Ureter (tissue), 1 donor: ENCODE measurements at places on chromosomes 13 and 19. TPM values are rescaled to one million over a fixed set of nuclear protein-coding genes. Genes with fewer than 3 reads are reported as not detected.

ZNF574 gene
- 18.7 TPM for total RNA-seq

HSH2D gene
- total RNA-seq, result 10.6 TPM

ZNF135 gene
- total RNA-seq, result 14.1 TPM

KLC3 gene
- 1.3 TPM for total RNA-seq

GRCh38 chr19:366951-367350, 22.4 kb upstream of the MIER2 start:
- DNase-seq, result no peak

GRCh38 chr19:55766466-55766865, 2.5 kb upstream of the RFPL4AL1 start:
- DNase-seq, result no peak

DNA sequence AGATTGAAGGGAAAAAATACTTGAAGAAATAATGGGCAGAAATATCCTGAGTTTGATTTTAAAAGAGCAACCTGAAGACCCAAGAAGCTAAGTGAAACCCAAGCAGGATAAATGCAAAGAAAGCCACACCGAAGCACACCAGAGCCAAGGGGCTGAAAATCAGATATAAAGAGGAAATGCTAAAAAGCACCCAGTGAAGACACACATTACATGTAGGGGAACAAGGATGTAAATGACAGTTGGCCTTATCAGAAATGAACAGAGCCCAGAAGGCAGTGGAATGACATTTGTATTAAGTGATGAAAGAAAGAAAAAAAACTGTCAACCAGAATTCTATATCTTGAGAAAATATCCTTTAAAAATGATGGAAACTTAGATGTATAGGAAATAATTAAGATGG, 139.1 kb downstream of the SLC7A1 start:
- no peak for DNase-seq

NAPSA gene
- 1.1 TPM for total RNA-seq

- DNase-seq, result no peak
These were observed 37.3 kb downstream of the CAPN12 start for GRCh38 chr19:38706792-38707511.

- no peak for DNase-seq
These were observed 377.0 kb downstream of the ITGBL1 start for GRCh38 chr13:101829484-101829883.

AKAP11 gene
- 46.6 TPM for total RNA-seq

ZFP14 gene
- 11.9 TPM for total RNA-seq

OR4F17 gene
- not detected for total RNA-seq

GRCh38 chr13:29497137-29497654, 98.3 kb downstream of the SLC7A1 start:
- DNase-seq, result no peak

LGALS7 gene
- total RNA-seq, result not detected

DNA sequence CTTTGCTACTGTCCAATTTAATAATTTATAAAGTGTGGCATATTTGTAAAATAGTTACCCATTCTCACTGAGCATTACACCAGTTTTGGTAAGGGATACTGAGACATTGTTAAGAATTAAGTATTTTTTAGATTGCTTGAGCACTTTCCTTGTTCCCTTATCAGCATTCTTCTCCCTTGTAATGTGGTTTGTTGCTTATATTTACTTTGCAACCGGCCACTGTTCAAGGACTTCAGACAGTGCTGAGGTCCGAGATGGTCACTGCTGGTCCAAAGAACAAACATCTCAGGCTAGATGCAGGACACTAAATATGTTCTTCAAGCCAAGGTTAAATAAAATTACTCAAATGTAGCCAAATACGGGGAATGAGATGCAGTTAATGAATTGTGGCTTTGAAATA, 161.4 kb downstream of the TM9SF2 start:
- DNase-seq, result no peak

MYO1F gene
- total RNA-seq, result 20.6 TPM

- DNase-seq, result no peak
These were observed 8.0 kb downstream of the GPATCH1 start for GRCh38 chr19:33089010-33089409.

MZF1 gene
- total RNA-seq, result 43.4 TPM

GRCh38 chr19:12872941-12873890, 8.0 kb downstream of the DNASE2 start:
- peak; percentile 64 for DNase-seq

GRCh38 chr13:31209172-31209840, 9.5 kb downstream of the B3GLCT start:
- DNase-seq, result no peak

PSG4 gene
- 1.5 TPM for total RNA-seq

DNA sequence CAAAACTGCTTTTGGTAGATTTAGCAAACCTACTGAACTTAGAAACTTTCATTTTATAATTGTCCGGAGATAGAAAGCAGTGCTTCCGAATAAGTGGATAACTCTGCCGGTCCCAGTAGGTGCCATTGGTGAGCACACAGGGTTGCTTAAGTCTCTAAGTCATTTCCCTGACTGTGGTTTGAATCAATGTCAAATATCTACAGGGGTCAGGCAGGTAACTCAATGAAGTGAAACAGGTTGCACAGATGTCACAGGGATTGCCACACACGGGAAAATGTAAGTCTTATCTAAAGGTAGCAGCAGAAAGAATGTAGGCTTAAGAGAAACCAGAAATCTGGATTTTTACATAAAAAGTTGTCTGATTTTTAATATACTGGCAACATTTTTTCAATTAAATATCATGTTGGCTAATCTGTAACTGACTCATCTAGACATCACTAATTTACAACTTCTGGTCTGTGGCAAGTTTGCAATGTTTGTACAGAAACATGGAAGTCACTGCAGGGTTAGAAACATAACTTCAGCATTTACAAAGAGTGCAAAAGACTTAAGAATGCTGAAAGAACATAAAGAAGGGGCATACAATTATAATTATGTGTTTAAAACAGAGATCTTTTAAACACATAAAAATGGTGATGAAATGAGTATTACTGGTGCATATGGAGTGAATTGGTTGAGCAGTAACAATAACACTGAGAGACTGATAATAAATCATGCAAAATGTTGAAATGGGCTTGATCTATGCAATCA, 14.3 kb upstream of the LRRC63 start:
- DNase-seq, result no peak

CLEC4M gene
- not detected for total RNA-seq

- DNase-seq, result no peak
These were observed 19.3 kb downstream of the TNFSF11 start for GRCh38 chr13:42592915-42593900.

ZNF737 gene
- total RNA-seq, result 65.6 TPM
